Activated T-helper 2 cell treated with anti-CD3 and anti-CD28 coated beads, Interferon-gamma antibody, Interleukin-2, Interleukin-4, amounts not matched to agents 10 μg/mL and 5 μg/mL and 100 μg/mL, durations not matched to agents 14 hours and 24 hours and 36 hours (primary cell): ENCODE measurements at places on chromosomes 5 and 9. TPM values are rescaled to one million over a fixed set of nuclear protein-coding genes. Genes with fewer than 3 reads are reported as not detected.

DNAJA1 gene
- 257 and 259 TPM in 2 replicates for total RNA-seq

MTREX gene
- total RNA-seq: 110 and 123 TPM in 2 replicates

SLC6A19 gene
- total RNA-seq: not detected in 2 replicates

SEMA6A gene
- total RNA-seq: 0.67 TPM in 1 of 2 replicates, not detected in the other

- no peaks in the 10 kb centered on the region for H3K27me3 ChIP-seq
- no peak for DNase-seq
- no peak overlapping the region for H3K4me3 ChIP-seq
- peaks cover 54% of the 10 kb centered on the region for H3K36me3 ChIP-seq
- peak overlapping the region; percentile 34 for H3K27ac ChIP-seq
- peaks cover 26% of the 10 kb centered on the region for H3K4me1 ChIP-seq
Observed at GRCh38 chr9:112249277-112249676, 74.2 kb upstream of the SUSD1 start.

DNA sequence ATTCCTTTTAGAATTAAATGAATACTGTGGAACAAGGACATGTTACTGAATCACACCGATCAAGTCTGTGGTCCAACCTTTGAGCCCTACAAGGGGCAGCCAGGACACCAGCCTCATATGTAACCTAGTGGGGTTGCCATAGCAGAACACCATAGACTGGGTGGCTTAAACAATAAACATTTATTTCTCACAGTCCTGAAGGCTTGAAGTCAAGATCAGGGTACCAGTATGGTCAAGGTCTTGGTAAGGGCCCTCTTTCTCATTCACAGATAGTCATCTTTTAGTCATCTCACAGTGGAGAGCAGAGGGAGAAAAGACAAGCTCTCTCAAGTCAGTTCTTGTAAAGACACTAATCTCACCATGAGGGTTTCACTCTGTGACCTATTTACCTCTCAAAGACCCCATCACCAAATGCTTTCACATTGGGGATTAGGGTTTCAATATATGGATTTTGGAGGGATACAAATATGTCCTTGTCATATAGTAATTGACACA, 422.5 kb downstream of the GADD45G start:
- H3K27me3 ChIP-seq: peaks cover 20% of the 10 kb centered on the region
- no peaks in the 10 kb centered on the region for H3K36me3 ChIP-seq
- H3K27ac ChIP-seq: no peak overlapping the region
- no peak overlapping the region for H3K4me3 ChIP-seq
- no peaks in the 10 kb centered on the region for H3K4me1 ChIP-seq

GRCh38 chr9:129331493-129331765, 153.4 kb upstream of the IER5L start:
- no peaks in the 10 kb centered on the region for H3K36me3 ChIP-seq
- H3K4me3 ChIP-seq: no peak overlapping the region
- no peak for DNase-seq
- peaks cover 19% of the 10 kb centered on the region for H3K4me1 ChIP-seq

DNA sequence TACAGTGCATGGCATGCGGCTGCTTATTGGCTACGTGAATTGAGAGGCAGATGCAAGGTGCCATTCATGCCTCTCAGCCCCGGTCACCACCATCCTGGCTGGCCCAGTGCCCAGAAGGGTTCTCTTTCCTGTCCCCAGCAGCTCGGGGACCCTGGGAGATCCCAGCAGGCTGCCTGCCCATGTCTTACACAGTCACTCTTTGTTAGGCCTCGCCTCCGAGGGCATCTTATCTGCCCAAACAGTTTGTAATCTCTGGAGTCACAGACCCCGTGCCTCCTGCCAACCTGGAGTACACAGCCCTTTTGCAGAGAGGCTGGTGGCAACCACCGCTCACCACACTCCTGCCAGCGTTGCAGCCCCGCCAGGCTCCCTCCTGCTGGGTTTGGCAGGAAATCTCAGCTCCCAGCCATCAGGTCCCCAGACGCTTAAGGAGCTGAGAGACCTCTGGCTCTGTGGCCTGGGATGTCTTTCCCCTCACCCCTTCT, 7.0 kb upstream of the AK1 start:
- H3K36me3 ChIP-seq: peaks cover 39% of the 10 kb centered on the region
- no peak overlapping the region for H3K27ac ChIP-seq

DNA sequence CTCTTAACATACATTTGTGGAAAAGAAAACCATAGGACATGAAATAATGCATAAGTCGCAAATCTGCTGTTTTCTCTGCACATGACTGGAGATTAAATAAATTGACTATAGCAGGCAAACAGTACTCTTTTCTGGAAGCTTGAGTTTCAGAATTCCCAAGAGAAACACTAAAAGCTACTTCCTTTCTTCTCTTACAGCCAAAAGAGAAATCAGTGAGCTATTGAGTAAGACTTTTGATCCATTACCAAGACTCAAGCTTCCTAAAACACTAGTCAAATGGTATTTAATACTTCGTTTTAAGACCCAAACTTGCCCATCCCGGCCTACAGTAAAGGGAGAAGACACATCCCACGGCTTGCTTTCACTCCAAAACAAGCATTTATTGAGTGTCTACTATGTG, 335.8 kb upstream of the PUM3 start:
- no peaks in the 10 kb centered on the region for H3K36me3 ChIP-seq
- H3K27ac ChIP-seq: no peak overlapping the region
- peaks cover 47% of the 10 kb centered on the region for H3K27me3 ChIP-seq
- H3K4me3 ChIP-seq: no peak overlapping the region
- no peak for DNase-seq

DNA sequence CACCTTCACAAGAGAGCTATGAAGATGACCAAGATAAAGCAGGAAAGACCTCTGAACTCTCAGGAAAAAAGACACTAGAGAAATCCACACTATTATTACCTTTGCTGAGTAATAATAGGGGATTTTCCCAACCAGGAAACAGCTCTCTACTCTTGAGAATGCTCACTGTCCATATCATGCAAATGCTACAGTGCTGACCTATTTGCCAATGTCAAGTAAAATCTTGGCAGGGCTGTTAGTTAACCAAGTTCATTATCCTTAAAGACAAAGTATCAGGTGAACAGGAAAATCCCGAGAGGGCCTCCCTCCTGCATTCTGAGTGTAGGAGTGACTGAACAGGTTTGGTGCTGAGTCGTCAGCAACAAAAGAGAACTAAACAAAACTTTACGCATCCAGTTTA, 306.6 kb downstream of the ACTL7B start:
- no peaks in the 10 kb centered on the region for H3K36me3 ChIP-seq
- no peak overlapping the region for H3K27ac ChIP-seq
- H3K4me1 ChIP-seq: peaks cover 2% of the 10 kb centered on the region
- DNase-seq: no peak
- H3K4me3 ChIP-seq: no peak overlapping the region

DNA sequence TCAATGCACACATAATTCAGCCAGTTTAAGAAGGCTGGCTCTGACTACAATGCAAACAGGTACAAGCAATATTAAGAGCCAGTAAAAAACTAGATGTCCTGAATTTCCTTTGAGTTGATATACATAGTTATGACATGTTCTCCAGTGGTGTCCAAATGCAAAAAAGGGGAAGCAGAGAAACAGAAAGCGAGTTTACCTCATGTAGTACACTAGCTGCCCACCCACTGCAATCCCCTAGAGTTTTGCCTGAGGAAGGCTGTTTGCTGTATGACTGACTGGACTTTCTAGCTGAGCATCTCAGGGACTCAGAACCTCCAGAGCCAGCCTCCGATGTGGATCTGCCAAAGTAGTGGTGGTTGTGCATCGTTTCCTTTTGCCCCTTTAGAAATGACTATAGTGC, 44.8 kb upstream of the SLC1A3 start:
- H3K4me1 ChIP-seq: no peaks in the 10 kb centered on the region
- no peak overlapping the region for H3K27ac ChIP-seq
- no peaks in the 10 kb centered on the region for H3K36me3 ChIP-seq
- peaks cover 3% of the 10 kb centered on the region for H3K27me3 ChIP-seq

GRCh38 chr5:94784536-94785505, 166.4 kb downstream of the SLF1 start:
- no peak overlapping the region for H3K27ac ChIP-seq
- no peaks in the 10 kb centered on the region for H3K4me1 ChIP-seq
- DNase-seq: no peak
- H3K27me3 ChIP-seq: peaks cover 43% of the 10 kb centered on the region
- H3K4me3 ChIP-seq: no peak overlapping the region
- H3K36me3 ChIP-seq: no peaks in the 10 kb centered on the region

GRCh38 chr5:5383461-5383860, 39.0 kb upstream of the ICE1 start:
- H3K36me3 ChIP-seq: no peaks in the 10 kb centered on the region
- no peak overlapping the region for H3K4me3 ChIP-seq
- no peaks in the 10 kb centered on the region for H3K4me1 ChIP-seq
- no peak overlapping the region for H3K27ac ChIP-seq
- DNase-seq: no peak
- H3K27me3 ChIP-seq: no peaks in the 10 kb centered on the region

- DNase-seq: no peak
- H3K27me3 ChIP-seq: peaks cover 35% of the 10 kb centered on the region
- no peak overlapping the region for H3K4me3 ChIP-seq
- H3K27ac ChIP-seq: no peak overlapping the region
- H3K4me1 ChIP-seq: peaks cover 2% of the 10 kb centered on the region
- H3K36me3 ChIP-seq: no peaks in the 10 kb centered on the region
Observed at GRCh38 chr5:73907164-73907563, 281.2 kb downstream of the ARHGEF28 start.

GRCh38 chr5:149406203-149406978, 27.3 kb upstream of the IL17B start:
- no peak for DNase-seq
- H3K4me1 ChIP-seq: no peaks in the 10 kb centered on the region
- no peak overlapping the region for H3K4me3 ChIP-seq

DNA sequence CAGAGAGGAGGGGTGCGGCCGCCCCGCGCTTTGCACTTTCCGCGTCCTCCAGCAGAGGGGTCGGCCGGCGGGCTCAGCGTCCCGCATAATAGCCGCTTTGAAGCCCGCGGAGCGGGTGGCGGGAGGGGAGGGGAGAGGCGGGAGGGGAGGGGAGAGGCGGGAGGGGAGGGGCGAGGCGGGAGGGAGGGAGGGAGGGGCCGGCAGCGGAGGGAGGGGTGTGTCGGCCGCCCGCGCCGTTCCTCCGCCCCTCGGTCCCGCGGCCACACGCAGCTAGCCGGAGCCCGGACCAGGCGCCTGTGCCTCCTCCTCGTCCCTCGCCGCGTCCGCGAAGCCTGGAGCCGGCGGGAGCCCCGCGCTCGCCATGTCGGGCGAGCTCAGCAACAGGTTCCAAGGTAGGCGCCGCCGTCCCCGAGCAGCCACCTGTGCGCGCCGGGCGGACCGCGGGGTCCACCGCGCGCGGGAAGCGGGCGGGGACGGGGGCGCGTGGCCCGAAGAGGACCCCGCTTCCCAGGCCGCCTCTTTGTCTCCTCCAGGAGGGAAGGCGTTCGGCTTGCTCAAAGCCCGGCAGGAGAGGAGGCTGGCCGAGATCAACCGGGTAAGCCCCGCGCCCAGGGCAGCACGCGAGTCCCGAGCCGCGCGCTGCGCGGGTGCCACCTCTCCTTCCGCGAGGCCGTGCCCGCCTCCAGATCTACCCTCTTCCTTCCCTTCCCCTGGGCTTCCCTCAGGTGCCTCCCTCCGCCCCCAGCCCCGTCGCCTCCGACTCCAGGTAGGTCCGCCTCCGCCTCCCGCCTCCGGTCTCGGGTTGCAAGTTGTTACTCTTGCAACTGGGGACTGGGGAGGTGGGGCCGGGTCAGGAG, at the start of gene AIF1L:
Gene AIF1L (plus strand): TSS at position 263 of the 857 bp plus-strand sequence. CDS start 99 bp downstream, at position 362.
- no peak within 1 kb of the TSS for H3K27ac ChIP-seq
- H3K27me3 ChIP-seq: peaks cover 36% of the 10 kb centered on the region
- peak within 1 kb of the TSS; percentile 49 for H3K4me3 ChIP-seq

GRCh38 chr5:151758430-151759241, at the start of gene ATOX1:
Gene ATOX1 (minus strand): TSS chr5:151758631. CDS start chr5:151758551, 80 bp downstream.
- peak; percentile 87 for DNase-seq
- H3K36me3 ChIP-seq: peaks cover 7% of the 10 kb centered on the region
- H3K4me3 ChIP-seq: peak within 1 kb of the TSS; percentile 92
- peak within 1 kb of the TSS; percentile 85 for H3K27ac ChIP-seq

DNA sequence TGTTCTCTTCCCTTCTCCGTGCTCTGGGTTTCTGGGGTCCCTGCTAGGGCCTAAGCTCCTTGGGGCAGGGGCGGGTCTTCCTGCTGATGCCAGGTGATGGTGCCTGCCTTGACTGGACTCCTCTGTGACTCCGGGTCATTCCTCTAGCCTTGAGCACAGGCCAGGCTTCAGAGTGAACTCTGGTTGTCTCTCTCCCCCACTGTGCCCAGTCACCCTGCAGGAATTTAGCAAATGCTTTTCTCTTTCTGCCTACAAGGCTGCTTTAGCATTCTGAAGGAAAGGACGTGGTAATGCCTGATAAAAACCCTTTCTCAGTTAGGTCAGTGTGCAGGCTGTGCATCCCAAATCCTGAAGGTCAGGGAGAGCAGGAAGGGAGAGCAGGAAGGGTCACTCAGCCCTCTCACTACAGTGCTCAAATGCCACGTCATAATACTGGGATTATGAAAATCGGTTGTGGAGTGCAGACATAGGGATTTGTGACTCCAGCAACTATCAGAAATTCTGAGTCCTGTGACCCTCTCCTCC, 2.7 kb downstream of the CXCL14 start:
- peaks cover 43% of the 10 kb centered on the region for H3K27me3 ChIP-seq
- no peak overlapping the region for H3K27ac ChIP-seq
- H3K4me1 ChIP-seq: no peaks in the 10 kb centered on the region
- H3K36me3 ChIP-seq: no peaks in the 10 kb centered on the region

GRCh38 chr5:159208514-159209437, 577 bp downstream of the RNF145 start:
- DNase-seq: peak; percentile 10
- peak overlapping the region; percentile 97 for H3K27ac ChIP-seq
- H3K4me1 ChIP-seq: peaks cover 58% of the 10 kb centered on the region
- H3K36me3 ChIP-seq: peaks cover 36% of the 10 kb centered on the region

DNA sequence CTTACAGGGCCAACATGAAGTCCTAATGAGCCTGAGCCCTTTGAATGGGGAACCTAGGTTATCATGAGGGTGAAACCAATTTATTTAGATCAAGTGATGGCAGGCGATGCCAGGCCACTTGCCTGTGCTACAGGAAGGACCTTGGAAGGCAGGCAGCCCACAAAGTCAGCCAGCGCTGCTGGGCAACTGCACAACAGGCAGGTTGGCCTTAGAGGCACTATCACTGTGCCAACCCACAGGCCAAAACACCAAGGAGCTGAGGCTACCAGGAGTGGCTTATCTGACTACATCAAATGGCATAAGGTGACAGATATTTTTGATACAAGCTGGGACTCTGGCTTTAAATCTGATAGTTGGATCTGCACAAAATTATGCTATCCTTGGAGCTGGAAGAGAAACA, 319.1 kb downstream of the NTRK2 start:
- no peak for DNase-seq
- no peak overlapping the region for H3K4me3 ChIP-seq
- no peaks in the 10 kb centered on the region for H3K4me1 ChIP-seq
- no peaks in the 10 kb centered on the region for H3K36me3 ChIP-seq

- no peaks in the 10 kb centered on the region for H3K27me3 ChIP-seq
- H3K27ac ChIP-seq: no peak overlapping the region
- H3K4me1 ChIP-seq: no peaks in the 10 kb centered on the region
- H3K36me3 ChIP-seq: peaks cover 33% of the 10 kb centered on the region
- no peak overlapping the region for H3K4me3 ChIP-seq
Observed at GRCh38 chr9:125462861-125463291, 201.2 kb downstream of the GAPVD1 start.
